ENCODE measurements at places on chromosomes 11 and 22.

DNA sequence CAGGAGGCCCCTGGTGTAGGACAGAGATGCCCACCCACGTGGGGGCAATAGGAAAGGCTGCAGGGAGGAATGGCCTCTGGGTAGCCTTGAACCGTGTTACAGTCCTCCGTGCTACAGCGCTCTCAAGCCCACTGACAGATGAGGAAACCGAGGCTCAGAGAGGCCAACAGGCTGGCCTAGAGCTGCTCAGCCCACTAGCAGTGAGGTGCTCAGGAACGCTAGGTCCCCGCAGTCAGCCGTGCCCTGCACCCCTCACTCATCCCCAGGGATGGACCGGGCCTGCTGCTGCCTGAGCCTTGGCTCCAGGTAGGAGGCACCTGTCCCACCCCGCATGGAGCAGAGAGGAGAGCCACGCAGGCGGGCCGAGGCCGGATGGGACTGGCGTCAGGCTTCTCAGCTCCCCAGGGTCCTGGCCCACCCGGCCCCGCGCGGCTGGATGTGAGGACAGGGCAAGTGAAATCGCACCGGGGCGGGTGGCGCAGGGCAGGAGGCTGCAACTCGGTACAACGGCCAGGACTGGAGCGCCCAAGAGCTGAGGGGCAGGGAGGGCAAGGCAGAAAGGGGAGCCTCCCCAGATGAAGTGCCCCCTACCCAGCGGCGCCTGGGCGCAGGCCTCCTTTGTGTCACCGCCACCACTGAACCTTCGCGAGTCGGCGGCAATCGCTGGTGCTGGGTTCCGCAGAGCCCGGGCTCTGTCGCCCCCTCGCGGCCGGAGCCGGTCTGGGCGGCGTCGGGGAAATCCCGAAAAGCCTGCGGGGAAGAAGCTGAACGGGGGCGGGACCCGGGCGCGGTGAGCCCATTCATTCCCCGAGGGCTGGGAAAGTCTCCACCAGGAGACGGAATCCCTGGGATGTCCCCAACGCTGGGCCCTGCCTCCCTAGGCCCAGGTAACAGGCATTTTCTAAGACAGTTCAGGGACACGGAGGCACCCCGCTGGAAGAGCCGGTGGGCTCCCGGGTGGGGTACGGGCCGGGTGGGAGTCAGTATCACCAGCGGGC lies 8.4 kb upstream of the SLC2A11 start:
- DNase-seq, result peak; percentile 84

DNA sequence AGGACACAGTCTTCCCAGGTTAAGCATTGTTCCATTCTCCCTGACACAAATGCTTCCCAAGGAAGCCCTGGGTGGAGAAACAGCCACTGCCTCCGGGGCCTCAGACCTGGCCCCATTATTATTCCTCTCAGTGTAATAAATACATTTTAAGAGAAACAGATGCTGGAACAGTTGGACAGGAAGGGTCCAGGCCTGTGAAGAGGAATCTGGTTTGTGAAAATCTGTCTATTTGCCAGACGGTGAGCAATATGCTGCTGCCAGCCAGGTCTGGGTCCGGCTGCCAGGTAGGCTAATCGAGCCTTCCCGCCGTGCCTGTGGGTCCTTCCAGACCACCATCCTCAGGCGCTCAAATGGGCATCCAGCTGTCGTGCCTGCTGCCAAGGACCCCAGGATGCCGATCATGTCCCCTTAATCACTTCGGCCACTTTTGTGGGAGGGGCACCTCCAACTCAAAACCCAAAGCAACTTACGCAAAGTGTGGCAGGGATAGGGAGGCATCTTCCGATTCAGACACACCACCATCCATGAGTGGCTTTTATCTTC lies 528.4 kb downstream of the MIAT start:
- DNase-seq, result no peak

- DNase-seq, result no peak
These were observed 27.5 kb upstream of the DGCR8 start for GRCh38 chr22:20052309-20053259.

DNA sequence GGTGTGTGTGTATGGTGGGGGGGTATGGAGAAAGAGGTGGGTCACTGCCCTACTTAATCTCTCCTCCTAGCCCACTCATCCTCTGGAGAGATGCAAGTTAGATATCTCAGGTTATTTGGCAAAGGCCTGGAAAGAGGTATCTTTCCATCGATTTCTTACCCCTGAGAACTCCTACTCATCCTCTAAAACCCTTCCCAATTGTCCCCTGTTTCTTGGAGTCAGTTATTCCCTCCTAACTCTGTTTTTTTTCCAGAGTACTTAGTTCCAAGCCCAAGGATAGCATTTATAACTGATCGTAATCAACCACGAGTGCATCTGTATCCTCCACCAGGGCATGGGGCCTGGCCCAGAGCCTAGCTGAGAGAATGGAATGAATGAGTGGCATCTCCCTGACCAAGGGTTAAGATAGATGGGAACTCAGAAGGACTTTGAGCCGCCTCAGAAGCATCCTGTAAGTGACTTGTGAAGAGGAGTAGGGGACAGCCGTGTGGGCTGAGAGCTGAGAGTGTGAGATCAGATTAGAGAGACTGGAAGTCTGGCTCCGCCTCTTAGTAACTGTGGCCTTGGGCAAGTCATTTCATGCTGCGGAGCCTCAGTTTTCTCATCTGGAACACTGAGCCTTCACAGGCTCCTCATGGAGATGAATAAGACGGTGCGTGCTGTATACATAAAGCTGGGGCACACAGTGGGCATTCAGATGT lies 16.2 kb downstream of the CD6 start:
- DNase-seq, result peak; percentile 50

- DNase-seq, result no peak
These were observed 23.6 kb downstream of the KCNJ4 start for GRCh38 chr22:38431266-38432010.

GRCh38 chr11:65487467-65488272 lies 11.2 kb upstream of the MALAT1 start:
- DNase-seq, result peak; percentile 48

DNA sequence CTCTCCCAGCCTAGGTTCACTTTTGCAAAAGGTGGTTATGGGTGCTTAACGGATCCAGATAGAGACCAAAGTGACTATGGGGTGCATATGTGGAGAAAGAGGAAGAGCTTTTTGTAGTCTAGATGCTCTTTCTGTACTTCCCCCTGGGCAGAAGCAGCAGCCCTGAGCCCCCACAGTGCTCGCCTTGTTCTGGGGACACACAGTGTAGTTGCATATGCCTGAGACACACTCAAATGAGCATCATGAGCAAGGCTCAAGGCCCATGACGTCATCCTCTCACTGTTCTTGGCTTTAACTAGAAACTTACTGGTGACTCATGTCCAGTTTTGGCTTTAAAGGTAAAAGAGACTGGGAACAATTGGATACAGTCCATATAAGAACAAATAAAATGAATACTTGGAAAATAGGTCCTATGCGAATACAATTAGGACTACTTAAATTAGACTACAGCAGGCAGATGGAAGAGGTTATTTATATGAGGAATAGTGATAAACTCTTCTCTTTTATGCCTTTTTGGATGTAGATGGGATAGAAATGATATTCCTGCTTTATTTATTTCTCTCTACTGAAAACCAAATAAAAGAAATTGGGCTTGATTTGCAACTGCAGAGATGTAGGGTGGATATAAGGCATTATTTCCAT lies 20.1 kb upstream of the PEX26 start:
- DNase-seq, result no peak

Measured in CD4-positive, alpha-beta T cell treated with Interleukin-1 beta for 1 hour (primary cell).